Stimulated activated CD4-positive, alpha-beta T cell treated with anti-CD3 and anti-CD28 coated beads, Interleukin-1b, Interleukin-23, amount 100 ng/mL, for 1 hour (primary cell): ENCODE measurements at places on chromosomes 13 and 19.
A peak's percentile ranks its signal among the peaks of the same experiment; 100 is the strongest.

DNA sequence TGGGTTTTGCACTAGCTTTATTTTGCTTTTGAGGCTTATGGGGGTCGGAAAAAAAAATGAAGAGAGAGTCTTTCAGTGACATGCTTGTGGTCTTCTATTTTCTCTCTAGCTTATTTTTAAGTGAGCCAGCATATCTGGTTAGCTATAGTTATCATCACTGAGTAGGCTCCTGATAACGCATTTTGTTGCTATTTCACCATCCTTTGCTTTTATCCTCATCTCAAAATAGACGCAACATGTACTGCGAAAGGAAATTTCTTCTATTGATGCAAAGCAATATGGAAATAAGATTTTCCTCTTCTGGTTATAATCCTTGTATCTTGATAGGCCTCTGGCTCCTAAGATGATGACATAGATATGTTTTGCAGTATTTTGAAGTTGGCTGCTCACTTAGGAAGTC is 273.8 kb downstream of the OXGR1 start:
- DNase-seq = no peak

DNA sequence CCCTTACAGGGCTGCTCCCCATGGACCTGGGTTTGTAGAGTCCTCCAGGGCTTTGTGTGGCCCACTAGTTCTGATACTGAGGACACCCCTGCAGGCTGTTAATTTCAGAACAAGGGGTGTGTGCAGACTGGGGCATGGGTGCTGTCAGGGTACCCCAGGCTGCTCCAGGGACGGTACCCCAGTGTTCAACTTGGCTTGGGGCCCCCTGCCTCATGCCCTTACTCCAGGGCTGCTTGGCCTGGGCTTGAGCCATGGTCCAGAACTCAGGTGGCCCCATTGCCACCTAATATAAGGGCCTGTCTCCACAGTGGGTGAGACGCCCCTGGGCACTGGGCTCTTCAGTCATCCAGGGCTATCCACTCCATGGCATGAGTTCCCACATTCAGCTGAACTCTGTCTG is 1417.6 kb downstream of the UQCRFS1 start:
- no peak for DNase-seq

DNA sequence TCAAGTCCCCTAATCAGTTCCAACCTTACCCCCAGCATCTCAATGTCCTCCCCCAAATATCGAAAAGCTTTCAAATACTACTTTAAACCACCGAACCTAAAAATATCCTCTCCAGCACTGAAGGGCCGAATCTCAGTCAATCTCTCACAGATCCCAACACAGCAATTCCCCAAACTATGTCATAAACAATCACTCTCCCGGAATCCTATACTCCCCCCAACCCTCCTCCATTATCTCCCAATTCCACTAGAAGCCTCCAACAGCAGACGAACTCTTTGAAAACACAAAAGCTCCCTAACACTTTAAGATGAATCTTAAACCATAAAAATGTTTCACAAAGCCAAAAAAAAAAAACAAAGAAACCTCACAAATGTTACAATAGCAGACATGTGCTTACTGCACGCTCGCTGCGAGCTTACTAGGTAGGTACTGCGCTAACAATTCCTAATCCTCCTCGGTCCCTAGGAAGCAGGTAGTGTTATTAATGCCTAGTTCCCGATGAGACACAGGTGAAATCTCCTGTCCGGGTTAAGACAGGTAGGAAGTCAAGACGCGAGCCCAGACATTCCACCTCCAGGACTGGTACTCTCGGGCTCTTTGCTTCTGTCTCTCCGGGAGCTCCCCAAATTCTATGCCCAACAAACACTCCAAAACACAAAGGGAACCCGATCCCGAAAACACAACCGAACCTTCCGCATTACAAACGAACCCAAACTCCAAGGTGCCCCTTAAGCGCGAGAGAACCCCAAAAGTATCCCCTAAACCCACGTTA is 14.2 kb downstream of the FBXO46 start:
- no peak for DNase-seq

GRCh38 chr19:13995878-13996765 is 10.0 kb downstream of the RFX1 start:
- no peak for DNase-seq

- no peak for DNase-seq
Measured at GRCh38 chr13:67410645-67411044, 180.5 kb upstream of the PCDH9 start.

DNA sequence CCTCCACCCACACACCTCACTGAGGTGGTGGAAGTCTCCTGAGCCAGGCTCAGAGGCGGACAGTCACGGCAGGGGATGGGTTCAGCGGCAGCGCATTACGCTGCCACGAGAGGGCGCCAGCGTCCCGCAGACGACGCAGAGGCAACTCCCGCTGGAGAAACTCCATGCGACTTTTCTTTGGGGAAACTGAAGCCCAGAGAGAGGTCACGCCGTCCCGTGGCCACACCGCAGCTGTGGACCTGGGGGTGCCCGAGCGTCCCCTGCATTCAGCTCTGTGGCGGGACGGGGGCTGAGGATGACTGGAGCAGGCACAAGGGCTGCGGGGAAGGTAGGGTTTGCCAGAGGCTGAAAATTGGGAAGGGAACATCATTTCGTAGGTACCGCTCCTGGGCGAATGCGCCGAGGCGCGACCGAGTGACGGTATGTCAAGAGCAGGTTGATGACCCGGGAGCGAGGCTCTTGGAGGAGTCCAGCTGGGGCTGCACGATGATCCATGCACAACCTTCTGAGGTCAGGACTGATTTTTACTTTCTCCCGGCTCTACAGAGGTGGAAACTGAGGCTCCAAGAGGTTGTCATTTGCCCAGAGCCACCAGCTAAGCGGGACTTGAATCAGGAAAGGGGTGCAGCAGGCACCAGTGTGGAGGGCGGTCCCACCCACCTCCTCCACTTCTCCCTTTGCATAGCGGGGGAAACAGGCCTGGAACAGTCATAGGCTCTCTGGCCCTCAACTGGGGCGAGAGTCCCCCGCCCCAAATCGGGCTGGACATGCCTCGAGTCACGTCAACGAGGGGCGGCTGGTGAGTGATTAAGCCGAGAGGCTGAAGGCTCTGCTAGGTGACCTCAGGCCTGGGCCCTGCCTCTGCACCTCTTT is 690 bp upstream of the ARRDC2 start:
- DNase-seq = peak; percentile 65

DNA sequence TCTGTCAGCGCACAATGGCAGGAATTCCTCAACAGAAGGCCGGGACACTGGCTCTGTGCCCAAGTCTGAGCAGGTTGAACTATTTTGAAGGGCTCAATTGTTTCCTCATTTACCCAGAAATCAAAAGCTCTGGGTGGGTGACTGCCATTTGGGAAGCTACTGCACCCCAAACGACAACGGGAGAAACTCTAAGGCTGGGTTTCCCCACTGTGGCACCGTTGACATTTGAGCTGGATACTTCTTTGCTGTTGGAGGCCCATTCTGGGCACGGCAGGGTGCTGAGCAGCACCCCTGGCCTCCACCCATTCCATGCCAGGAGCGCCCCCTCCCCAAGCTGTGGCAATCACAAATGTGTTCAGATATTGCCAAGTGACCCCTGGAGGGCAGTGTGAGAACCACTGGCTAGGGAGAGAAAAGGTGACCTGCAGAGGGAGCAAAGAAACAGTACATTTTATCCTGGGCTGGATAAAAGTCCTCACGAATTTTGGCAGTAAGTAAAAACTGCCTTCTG is 62.5 kb downstream of the RFX2 start:
- DNase-seq = no peak

GRCh38 chr13:31001647-31002046 is 69.2 kb downstream of the TEX26 start:
- DNase-seq = no peak

- DNase-seq = no peak
Measured at GRCh38 chr19:13629687-13630357, 123.5 kb upstream of the CACNA1A start.

- no peak for DNase-seq
Measured at GRCh38 chr13:30440910-30441703, 18.8 kb downstream of the UBE2L5 start.

DNA sequence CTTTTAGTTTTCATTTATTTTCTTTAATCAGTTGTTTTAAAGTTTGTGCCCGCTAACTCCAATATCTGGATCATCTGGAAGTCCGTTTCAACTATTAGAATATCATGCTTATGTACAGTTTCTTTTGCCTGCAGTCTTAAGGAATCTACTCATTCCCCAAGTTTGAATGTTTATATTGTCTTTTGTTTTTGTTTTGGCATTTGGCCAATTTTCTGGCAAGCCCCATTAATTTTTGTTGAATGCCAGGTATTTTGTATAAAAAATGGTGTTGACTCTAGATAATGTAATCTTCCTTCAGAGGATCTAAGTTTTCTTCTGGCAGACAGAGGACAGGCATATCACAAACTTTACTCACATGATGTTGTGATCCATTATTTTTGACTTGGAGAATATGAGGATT is 11.1 kb upstream of the ZNF235 start:
- DNase-seq = no peak

GRCh38 chr13:40974460-40975407 is 44.4 kb downstream of the ELF1 start:
- DNase-seq = no peak

DNA sequence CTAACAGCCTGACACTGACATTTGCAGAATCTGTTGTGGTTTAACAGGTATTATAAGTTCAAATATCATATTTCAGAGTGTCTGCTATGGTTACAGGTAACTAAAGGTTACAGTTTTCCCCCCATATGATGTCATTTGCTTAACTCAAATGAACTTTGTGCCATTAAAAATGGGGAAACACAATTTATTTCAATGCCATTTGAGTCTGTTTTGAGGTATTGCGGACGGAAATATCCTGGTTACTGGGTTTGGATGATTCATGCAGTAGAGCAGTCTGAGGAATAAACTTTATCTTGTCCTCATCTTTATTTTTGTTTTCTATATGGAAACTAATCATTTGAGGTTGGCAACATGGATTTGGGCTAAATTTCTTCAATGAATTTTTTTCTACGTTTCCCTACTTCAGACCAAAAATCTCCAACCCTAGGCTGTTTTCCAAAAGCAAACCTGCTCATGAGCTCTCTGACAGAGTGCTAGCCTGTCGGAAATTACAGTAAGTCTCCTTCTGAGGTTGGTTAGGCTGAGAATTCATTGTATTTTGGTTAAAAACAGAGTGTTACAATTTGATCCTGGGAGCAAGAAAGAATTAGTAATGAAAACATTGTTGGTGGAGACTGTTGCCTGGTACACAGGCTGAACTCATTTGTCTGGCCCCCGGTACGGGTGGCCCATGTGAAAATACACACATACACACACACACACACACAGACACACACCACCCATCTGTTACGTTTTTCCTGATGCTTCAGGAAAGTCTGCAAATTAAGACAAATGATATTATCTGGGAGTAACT is 66.1 kb downstream of the AKAP11 start:
- DNase-seq = no peak

GRCh38 chr13:54226876-54227275 is 1198.3 kb downstream of the OLFM4 start:
- no peak for DNase-seq

- DNase-seq = no peak
Measured at GRCh38 chr13:40452741-40453334, 213.6 kb downstream of the FOXO1 start.

- DNase-seq = no peak
Measured at GRCh38 chr19:4971424-4971793, 2.5 kb downstream of the KDM4B start.

GRCh38 chr13:99896369-99897075 is 75.0 kb downstream of the ZIC5 start:
- no peak for DNase-seq

DNA sequence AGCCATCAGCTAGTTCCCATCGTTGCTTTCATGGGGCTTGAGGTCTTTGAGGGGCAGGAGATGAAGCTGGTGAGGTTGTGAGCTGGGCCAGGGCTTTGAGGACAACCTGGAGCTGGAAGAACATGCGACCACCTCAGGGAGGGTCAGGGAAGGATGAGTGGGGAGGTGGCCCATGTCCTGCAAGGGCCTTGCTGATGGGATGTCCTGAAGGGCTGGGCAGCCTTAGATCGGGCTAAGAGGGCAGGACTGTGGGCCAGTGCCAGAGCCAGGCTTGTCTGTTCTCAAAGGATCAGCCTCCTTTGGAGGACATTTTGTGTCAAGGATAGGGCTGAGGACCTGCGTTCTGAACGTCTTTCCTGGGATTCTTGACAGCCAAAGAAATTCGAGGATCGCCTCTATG is 10.5 kb downstream of the CYTH2 start:
- no peak for DNase-seq

GRCh38 chr19:34430738-34431625 is 2.8 kb downstream of the UBA2 start:
- DNase-seq = no peak

DNA sequence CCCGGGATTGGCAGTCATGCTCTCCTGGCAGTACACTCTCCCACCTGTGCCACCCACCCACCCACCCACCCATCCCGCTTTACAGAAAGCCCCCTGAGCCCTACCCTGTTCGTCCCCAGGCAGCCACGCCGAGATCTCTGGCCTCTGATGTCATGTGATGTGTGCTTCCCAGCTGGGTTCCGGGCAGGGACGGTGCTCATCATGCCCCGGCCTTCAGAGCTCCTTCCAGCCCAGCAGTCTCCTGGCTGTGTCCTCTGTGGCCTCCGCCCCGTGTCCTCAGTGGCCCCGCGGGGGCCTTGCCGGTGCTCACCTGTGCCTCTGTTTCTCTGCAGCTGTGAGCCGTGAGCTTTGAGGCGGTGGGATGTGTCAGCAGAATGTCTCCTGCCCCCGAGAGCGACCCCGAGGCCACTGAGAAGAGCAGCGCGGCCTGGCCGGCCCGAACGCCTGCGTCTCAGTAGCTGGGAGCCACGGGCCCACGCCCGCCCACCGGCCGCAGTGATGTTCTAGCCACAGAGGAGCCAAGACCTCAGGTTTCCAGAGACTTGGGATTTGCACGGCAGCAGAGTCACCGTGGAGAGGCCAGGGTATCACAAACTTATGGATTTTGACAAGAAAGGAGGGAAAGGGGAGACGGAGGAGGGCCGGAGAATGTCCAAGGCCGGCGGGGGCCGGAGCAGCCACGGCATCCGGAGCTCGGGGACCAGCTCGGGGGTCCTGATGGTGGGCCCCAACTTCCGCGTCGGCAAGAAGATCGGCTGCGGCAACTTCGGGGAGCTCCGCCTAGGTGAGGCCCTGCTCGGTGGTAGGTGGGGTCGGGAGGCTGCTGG is 28.4 kb downstream of the CSNK1G2 start:
- DNase-seq = no peak

DNA sequence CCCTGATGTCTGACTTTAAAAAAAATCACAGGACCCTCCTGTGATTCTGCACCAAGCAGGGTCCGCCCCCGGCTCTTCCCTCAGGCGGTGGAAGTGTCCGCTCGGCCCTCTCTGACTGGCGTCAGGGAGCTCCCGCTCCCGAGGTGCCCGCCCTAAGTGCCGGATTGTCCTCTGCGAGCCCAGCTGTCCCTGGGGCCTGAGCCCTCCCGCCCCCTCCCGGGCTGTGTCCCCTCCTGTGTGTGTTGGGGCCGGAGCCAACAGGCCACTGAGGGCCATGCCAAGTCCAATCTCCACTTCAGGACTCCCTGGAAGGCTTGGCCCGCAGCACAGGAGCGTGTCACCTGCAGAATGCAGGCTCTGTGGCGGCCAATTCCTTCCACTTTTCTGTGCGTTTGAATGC is 25.4 kb downstream of the MAP2K2 start:
- DNase-seq = no peak

DNA sequence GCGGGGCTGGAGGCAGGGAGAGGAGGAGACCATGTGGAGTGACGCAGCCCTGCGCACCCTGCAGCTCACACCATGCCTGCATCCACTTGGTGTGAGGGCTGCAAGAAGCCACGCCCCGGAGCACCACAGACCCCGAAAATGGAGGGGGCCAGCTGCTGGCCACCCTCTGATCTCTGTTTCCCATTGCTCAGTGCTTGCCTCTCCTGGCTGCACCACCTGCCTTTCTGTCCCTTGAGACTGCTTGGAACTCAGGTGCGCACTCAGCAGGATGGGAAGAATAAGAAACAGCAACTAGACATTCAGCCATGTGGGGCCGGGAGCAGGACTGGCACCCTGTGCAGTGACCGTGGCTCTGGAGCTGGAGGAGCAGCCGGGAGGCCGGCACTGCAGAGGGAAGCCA is 64.0 kb downstream of the ANKRD10 start:
- DNase-seq = no peak
